ENCODE measurements at places on chromosomes 3 and 15.

- DNase-seq: no peak
Measured at GRCh38 chr3:53865732-53866499, 16.0 kb downstream of the ACTR8 start.

- no peak for DNase-seq
Measured at GRCh38 chr3:43606284-43606683, 15.5 kb downstream of the ANO10 start.

DNA sequence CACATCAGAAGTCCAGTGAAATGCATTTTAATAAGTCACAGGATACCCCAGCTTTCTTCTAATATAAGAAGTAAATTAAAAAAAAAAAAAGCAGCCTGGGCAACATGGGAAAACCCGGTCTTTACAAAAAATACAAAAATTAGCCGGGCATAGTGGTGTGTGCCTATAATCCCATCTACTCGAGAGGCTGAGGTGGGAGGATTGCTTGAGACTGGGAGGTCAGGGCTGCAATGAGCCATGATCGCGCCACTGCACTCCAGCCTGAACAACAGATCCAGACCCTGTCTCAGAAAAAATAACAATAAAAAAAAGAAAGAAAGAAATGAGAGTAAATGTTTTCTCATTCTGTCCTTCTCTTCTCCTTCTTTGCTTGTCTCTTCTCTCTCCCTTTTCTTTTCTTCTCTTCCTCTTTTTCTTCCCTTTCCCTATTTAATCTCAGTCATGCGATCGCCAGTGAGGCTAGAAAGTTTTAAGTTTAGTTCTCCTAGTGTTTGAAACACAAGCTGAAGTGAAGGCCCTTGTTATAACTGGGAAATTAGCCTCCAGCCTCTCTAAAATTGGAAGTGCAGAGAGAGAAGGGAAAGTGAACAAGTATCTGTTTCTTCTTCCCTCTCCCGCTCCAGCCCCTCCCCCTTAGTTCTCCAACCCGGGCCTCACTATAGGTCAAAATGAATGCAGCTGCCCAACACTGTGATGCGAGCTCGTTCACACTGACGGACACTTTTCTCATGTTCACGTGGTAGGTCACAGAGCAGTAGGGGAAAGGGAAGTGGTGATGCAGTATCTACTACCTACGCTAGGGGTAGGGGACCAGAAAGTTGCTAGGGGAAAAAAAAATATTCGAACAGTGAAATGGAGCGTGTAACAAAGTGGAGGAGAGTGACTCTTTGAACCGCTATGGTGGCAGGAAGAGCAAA, 23.5 kb upstream of the TSC22D2 start:
- no peak for DNase-seq

- DNase-seq: no peak
Measured at GRCh38 chr15:89398896-89399237, 64.2 kb upstream of the POLG start.

DNA sequence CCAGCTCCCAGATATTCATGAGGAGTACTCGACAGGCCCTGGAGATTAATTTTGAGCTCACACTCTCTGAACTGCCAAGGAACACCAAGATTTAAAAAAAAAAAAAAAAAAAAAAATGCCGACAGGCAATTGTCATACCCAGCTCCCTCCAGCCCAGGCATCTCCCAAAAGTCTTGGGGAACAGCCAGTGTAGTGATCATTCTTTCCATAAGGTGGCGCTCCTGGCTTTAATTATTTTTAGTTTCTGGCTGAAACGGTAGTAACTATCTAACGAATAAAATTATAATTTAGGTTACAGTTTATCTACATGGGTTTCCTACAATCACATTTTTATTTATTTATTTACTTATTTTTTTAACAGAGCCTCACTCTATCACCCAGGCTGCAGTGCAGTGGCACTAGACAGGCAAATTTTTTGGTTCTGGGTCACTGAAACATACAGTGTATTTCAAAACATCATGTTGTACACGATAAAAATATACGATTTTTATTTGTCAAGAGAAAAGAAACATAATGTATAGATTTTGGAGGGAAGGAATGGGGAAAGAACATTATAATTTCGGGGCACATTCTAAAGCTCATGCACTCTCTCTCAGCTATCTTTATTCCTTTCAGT, 157.3 kb downstream of the ADAMTS9 start:
- DNase-seq: no peak

DNA sequence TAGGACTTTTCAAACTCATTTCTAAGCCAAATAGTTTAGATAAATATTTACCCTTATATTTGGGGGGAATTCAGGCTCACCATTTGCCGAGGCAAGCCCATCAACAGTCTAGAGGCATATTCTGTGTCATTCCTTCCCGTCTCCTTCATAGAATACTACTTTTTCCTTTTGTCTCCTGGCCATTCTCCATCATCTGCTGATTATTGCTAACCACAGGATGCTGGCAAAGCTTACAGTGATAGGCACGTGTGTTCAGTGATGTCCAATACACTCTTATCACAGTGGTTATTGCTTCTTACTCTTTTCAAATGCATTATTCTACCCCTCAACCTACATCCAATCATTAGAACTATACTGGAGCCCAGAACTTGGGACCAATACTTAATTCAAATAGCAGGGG, 130.6 kb upstream of the ZBED2 start:
- DNase-seq: no peak

DNA sequence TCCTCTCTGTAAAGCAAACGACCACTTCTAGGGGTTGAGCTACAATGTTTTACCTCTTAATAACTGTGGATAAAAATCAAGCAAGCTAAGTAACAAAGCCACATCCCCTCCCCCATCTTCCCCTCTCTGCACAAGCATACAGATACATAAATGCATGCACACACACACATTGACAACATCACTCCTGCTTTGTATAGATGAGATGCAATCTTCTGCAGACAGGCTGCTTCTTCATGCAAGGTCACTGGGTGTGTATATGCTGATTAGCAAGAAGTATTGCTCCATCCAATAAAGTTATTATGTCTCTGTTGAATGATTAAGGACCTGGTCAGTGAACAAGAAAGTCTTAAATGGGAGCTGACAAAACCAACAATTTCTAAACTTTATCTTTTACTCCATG, 8.8 kb upstream of the ATP11B start:
- DNase-seq: no peak

GRCh38 chr3:124682263-124682662, 48.0 kb upstream of the UMPS start:
- no peak for DNase-seq

- DNase-seq: no peak
Measured at GRCh38 chr3:51371943-51372557, 13.0 kb upstream of the MANF start.

DNA sequence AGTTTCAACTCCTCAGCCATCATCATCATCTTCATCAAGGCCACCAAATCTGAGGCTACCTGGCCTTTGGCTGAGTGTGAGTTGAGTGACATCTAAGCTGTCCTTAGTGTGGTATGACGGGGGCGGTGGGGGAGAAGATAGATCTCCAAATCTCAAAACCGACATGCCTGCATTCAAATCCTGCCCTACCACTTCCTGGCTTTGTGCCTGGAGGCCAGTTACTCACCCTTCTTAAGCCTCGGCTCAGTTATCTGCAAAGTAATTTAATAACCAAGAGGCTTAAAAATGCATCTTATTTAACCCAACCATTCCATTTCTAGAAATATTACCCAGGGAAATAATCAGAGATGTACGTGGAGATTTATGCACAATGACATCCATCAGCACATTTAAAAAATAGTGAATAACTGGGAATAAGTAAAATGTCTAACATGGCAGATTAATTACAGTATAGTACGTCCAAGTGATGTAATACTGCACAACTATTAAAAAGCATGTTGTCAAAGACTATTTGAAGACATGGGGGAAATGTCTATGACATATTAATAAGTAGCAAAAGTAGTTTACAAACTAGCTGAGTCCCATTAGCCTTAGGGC, 167.4 kb downstream of the NTRK3 start:
- no peak for DNase-seq

All from left ventricle myocardium inferior (tissue), 1 donor.